ENCODE measurements at places on chromosomes 2 and 18.

DNA sequence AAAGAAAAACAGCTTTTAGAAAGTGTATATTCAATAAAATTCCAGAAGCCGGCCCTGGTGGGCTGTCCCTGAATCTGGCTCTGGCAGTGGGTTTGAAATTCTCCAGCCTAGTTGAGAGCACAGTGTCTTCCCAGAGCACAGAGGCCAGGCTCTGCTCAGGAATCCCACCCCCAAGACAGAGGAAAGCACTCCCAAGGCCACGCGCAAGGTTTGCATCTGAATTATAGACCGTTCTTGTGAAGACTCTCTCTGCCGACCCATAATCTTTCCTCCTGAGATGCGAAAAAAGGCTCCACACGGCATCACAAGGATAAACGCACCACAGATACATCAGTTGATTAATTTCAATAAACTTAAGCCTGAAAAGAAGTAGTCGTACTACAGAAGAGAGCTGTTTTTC, 342.2 kb downstream of the CMPK2 start:
- peak; percentile 27 for DNase-seq

- no peak for DNase-seq
Measured at GRCh38 chr2:46347648-46348280, 50.6 kb downstream of the EPAS1 start.

DNA sequence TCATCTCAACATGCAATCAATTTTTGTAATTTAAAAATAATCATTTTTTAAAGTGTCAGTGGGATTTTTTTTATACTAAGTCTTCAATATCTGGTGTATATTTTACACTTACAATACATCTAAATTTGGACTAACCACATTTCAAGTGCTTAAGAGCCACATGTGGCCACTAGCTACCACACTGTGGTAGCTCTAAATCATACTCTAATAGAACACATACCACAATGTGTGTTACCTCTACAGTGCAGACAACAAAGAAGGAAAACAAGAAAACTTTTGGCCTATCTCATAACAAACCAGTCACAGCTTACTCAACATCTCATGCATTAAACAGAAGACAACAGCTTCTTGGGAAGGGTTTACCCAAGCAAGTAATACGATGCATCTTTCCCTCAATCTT, 24.5 kb downstream of the PIAS2 start:
- DNase-seq = no peak

DNA sequence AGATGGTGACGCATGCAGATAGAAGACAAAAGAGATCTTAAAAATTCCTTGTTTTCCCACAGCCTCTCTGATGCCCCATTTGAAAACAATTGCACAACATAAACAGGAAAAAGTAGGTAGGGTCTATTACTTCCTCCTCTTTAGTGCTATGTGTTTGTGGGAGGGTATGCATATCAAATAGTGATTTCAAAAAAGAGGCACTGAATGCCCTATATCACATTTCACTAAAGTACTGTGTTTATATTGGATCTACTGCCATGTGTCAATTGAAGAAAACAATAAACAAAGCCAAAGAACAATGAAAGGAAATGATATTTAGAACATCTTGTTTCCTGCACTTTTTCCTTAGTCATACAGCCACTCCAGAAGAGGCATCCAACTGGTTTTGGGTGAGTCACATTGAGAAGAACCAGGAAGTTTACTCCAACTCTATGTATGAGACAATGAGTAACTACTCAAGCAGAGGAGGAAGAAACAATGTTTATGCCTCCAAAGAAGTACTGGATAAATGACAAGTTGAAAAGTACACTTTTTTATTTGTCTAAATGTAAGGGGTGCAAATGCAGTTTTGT, 583.6 kb downstream of the FBXO15 start:
- no peak for DNase-seq

DNA sequence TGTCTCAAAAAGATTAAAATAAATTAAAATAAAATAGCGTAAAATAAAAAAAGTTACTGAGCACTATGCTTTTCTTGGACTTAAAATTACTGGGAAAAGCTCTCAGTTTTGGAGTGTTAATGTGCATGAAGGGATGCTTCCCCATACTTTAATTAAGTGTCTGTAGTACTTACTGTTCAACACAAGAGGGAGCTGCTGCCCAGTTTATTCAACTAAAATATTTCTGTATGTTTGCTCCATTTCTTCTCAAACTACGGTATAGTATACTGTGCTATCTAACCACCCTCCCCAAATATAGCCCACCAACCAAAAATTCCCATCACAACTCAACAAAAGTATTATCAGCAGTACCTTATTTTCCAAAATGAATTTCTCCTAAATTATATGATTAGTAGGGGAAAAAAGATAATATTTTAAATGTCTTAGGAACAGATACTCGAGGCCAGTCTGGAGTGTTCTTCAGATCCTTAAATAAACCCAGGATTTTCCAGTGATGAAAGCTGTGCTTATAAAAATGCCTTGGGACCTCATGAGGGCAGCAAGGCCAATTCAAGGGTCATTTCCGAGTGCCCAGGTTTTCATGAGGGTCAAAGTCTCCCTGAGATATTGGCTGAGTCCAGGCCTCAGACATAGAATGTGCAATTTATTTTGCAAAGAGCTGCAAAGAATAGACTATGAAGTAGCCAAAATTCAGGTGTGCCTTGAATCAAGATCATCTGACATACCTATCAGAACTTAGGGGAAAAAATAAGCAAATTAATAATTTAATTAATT, 64.1 kb downstream of the CHRNA1 start:
- peak; percentile 72 for DNase-seq

Data from iPS-NIHi11 (cell line).